ENCODE measurements at places on chromosomes 6 and 20.
A peak's percentile ranks its signal among the peaks of the same experiment; 100 is the strongest.

- no peak for DNase-seq
Observed at GRCh38 chr20:62161347-62161746, 17.8 kb downstream of the SS18L1 start.

DNA sequence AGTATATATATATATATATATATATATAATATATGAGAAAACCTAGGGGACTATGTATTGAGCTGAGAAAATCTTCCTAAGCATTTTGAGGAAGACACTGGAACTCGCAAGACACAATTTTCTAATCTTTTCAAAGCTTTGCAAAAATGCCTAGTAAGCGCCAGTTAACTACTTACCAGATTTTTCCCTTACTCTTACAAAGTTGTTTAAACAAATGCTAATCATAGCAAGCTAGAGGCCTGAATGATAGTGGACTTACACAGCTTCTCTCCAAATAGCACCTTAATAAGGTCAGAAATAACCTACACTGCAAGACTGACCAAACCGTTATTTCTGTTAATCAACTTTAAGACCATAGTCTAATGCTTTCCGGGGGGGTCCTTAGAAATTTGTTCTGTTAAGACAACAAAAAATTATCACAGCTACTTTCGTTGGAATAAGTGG, 56.1 kb upstream of the HFE start:
- no peak for DNase-seq

DNA sequence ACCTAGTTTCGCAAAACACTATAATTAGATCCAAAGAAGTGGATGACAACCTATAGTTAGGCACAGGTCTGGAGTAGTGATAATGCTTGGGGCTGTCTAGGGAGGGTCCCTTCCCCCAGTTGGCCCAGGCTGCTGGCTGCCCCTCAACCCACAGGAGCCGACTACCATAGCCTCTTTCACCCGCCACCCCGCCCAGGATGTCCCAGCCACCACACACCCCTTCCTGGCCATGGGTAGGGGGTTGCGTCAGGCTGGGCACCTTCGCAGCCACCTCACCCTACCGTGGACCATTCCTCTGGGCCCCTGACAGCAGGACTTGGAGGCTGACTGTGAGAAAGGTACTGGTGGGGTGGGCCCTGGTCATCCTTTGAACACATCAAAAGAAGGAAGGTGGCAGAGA, 8.5 kb downstream of the TFEB start:
- DNase-seq = no peak

- no peak for DNase-seq
Observed at GRCh38 chr6:129263176-129263575, 380.2 kb downstream of the LAMA2 start.

- DNase-seq = no peak
Observed at GRCh38 chr6:31805939-31806469, 762 bp downstream of the LSM2 start.

DNA sequence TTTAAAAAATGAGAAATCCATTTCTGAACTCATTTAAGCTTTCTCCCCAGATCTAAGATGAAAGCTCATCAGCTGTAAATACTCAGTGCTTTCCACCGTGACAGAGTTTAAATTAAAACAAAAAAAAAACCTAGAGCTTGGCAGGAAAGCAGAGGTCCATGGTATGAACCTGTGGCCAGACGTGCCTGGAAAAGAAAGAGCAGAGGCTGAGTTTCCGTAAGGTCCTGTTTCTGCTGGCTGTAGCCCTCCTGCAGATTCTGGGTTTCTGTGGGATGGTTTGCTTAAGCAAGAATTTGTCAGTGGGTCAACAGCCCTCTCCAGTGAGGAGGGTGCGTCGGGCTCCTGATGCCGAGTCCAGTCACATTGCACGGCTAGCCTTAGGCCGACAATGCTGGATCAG, 383.2 kb downstream of the SAMD5 start:
- no peak for DNase-seq

DNA sequence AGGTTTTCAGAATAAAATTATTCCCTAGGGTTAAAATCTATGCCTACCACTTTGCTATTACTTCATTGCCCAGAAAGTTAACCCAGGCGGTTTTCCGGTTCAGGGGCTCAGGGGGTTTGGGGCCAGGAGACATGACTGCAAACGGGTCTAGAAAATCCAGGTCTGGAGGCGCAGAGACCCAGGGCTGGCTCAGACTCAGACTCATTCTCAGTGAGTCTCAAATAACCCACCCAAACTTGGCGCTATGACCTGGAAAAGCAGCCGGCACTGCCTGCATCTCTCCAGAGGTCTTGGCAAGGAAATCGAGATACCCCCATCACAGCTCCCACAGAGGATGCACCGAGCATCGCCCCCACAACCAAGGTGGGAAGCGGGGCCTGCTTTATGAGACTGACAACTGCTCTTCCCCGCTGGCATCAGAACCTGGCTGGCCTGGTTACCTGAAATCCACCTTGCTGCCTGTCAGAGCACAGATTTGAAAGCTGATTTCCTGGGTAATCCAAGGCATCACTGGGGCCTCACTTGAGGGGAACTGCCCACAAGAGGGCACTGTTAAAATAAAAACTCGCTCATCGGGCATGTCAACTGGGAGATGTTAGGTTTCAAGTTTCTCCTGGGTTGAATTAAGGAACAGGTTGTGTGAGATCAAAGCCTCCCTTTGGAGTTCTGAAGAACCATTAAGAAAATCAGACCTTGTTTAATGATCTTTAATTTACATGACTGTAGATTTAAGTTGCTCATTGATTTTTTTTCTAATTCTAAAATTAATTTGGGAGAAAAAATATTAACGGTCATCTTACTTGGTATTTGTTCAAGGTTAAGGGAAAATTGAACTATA, 55.1 kb downstream of the KIF16B start:
- DNase-seq = peak; percentile 41

DNA sequence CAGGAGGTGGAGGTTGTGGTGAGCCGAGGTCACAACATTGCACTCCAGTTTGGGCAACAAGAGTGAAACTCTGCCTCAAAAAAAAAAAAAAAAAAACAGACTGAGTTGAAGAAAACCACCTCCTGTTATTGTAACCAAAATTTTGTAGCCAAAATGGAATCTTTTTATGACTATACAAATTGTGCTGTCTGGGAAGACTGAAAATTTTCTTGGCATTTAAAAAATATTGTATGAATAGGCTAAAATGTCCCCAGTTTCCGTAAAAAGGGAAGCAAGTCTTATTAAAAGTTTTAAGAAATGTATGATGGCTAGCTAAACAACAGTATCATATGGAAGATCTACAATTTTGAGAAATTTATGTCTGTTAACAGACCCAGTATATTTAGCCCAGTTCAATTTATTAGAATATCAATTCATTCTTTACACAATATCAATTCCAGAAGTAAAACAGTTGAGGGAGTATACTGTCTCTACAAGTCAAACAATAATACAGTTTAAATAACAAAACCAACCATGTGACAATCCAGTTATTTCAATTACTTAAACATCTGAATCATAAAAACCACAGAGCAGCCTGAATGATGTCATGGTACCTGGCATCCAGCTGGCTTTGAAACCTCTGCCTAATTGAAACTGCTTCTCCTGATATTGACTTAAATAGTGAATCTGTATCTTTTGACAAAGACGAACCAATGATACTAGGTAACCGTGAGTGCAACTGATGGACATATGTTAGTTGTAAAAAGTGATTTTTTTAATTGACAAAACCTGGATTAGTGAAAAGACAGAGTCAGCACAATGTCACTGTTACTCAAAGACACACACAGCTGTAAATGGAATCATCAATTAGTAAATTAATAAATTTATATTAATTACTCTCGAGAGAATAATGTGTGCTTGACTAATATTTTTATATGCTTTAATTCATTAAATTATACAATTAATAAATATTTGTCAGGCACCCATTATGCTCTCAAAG, 166.6 kb upstream of the MARCKS start:
- DNase-seq = no peak

DNA sequence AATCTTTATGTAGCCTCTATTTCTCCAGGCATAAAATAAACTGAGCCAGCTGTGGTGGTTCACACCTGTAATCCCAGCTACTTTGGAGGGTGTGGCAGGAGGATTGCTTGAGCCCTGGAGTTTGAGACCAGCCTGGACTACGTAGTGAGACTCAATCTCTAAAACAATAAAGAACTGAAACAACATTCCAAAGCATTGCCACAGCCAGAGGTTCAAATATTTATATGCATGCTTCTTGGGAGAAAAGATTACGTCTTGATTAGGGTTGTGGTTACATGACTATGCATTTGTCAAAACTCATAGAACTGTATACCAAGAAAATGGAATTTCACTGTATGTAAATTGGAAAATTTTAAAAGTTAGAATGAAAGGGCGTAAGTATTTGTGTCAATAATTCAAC, 27.7 kb upstream of the PAX1 start:
- DNase-seq = no peak

- DNase-seq = no peak
Observed at GRCh38 chr20:62624325-62624690, 18.0 kb upstream of the SLCO4A1 start.

GRCh38 chr6:25218346-25218745, 60.8 kb upstream of the CARMIL1 start:
- no peak for DNase-seq

DNA sequence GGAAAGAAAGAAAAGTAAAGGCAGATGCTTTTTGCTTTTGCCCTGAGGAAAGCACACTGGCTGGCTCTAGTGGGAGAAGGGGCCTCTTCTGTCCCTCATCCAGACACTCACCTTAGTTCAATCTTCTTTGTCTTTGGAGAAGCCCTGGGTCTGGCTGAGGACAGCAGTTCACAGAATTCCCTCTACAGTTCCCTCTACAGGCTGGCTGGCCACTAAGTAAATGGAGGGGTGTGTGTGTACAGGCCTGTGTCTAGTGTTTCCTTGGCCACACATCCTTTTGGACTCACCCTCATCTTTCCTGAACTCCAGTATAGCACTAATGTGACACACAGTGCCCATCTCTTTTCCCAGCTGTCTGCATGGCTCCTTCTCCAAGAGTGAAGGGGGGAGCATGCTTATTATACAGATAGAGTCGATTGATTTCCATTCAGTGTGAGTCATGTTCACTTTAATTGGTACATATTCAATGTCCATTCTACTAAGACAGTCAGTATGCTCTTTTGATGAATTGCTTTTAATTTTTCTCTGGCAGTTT, 26.0 kb upstream of the CLVS2 start:
- no peak for DNase-seq

DNA sequence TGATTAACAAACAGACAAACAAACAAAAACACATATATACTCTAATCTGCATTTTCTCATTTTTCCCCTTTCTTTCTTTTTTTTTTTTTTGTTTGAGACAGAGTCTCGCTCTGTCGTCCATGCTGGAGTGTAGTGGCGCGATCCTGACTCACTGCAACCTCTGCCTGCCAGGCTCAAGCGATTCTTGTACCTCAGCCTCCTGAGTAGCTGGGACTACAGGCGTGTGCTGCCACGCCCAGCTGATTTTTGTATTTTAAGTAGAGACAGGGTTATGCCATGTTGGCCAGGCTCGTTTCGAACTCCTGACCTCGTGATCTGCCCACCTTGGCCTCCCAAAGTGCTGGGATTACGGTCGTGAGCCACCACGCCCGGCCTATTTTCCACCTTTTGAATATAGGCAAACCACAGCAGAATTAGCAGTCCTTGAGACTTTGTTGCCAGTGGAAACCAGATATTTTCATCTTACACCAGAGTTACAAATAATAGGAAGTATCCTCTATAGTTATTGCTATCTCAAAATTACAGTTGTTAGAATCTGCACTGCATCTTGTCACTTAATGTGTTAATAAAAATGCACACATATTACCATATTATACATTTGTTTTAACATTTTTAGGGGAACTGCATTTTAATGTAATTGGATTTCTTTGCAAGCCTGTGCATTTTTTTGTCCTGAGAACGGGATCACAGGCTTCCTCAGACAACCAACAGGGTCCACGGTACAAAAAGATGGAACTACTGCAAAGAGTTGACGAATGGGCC, 208.2 kb upstream of the ZNF217 start:
- DNase-seq = no peak

DNA sequence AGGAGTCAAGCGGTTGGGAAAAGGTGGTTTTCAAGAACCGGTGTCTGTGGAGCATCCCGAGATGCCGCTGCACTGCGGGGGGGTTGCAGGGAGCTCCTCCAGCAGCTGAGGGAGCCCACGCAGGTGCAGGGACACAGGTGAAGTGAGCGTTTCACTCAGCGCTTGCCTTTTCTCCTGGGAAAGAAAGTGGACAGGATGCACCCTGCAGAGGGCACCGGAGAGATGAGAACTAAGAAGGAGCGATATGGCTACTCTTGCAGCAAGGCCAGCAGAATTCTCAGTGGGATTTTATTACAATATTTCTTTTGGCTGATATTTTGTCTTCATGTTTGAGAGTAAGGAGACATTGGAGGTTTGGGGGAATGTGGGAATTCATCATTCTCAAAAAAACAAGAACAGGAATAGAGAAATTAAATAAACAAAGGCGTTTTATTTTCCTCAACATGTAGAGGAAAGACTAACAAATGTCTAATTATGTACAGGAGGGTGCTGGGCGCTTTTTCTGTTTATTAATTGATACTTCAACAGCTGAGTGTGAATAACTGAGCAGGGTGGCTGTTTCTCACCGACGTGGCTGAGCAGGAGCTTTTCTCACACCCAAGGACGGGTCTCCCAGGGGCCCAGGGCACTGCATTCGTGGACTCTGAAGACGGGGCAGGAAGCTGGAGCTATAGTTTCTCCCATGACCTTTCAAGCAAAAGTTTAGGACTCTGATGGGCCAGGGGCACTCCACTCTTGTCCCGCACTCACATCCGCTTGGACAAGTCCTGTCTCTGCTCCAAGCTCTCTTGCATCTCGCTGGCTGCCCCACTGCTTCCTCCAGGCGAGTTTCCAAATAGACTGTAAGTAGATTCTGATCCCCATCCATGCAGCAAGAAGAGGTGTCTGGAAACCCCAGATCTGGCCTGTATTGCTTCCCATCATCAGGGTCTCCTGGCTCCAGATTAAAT, 176.1 kb downstream of the SMOC2 start:
- DNase-seq = no peak

GRCh38 chr6:2196079-2196679, 49.2 kb downstream of the GMDS start:
- no peak for DNase-seq

GRCh38 chr20:38343311-38344106, 2.8 kb upstream of the LBP start:
- DNase-seq = no peak

- DNase-seq = no peak
Observed at GRCh38 chr20:15220009-15220656, 882.7 kb upstream of the FLRT3 start.

GRCh38 chr6:143400258-143401067, 50.0 kb downstream of the ADAT2 start:
- DNase-seq = no peak

GRCh38 chr6:130019326-130020072, 1.1 kb downstream of the L3MBTL3 start:
- no peak for DNase-seq

- DNase-seq = no peak
Observed at GRCh38 chr20:58565461-58566175, 50.4 kb upstream of the APCDD1L start.

DNA sequence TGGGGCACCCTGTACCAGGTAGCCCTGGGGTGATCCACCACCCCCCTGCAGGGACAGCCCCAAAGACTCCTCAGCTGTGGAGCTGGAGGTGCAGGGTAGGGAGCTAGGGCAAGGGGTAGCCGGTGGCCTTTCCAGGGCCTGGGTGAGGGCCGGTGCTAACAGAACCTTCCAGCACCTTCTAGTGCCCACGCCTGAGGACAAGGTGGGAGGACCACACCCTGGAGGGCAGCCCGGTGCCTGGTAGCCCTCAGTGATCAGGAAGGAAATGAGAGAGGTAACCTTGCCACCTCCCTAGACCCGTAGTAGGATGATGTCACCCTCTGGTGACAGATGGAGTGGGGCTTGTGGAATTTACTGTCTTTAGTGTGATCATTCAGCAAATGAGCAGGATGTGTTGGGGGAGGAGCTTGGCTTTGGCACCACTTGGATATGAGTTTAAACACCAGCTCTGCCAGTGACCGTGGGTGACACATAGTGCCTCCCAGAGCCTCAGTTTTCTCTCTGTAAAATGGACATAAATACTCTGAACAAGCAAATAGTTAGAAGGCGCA, 187.7 kb downstream of the NFATC2 start:
- DNase-seq = no peak

Data from iPS DF 6.9 (cell line).